T-helper 9 cell (primary cell): ENCODE measurements at places on chromosomes 7 and 10.
A peak's percentile ranks its signal among the peaks of the same experiment; 100 is the strongest.

DNA sequence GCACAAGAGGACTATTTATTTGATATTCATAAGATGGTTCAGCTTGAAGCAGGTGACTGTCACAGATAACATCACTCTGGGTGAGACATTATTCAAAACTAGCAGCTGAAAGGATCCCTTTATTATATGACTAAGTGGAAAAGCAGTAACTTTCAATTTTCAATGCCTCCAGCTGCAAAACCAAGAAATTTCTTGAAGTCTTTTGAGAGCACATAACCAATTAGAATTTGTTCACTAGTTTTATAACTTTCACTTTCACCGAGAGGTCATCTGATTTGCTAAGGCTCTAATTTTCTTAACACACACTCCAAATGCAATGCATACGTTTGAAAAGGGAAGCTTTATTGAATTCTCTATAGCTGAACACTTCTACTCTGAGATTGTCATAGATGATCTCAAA lies 88.6 kb upstream of the KLF14 start:
- no peak for DNase-seq

DNA sequence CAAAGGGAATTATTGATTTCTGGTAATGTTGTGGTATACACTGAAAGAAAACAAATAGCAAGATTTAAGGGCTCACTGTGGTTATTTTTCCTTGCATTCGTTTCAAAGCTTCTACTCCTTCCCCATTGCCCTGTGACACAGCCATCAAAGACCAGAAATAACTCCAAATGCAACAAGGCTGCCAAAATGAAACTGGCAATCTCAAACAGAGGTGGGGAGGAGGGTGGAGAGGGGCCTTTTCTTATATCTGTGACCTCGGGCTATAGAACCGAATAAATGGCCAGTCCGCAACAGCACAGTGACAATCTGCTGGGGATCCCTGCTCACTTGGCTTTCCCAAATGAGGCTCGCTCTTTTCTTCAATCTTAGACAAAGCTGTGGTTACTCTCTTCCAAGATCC lies 17.4 kb upstream of the SPOCK2 start:
- DNase-seq, result no peak

DNA sequence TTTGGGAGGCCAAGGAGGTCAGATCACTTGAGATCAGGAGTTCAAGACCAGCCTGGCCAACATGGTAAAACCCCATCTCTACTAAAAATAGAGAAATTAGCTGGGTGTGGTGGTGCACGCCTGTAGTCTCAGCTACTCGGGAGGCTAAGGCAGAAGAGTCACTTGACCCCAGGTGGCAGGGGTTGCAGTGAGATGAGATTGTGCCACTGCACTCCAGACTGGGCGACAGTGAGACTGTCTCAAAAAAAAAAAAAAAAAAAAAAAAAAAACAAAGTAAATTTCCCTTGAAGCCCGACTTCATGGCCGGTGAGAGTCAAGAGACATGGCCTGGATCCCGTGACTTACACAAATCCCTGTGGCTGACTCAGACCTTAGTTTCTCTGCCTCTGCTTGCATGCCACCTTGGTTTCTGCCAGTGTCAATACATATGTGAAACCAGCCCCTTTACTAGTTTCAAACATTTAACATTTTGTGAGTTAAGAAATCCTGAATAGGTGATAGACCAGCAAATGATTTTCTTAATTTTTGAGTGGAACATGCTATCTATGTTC lies 62.8 kb downstream of the ZEB1 start:
- no peak for DNase-seq

DNA sequence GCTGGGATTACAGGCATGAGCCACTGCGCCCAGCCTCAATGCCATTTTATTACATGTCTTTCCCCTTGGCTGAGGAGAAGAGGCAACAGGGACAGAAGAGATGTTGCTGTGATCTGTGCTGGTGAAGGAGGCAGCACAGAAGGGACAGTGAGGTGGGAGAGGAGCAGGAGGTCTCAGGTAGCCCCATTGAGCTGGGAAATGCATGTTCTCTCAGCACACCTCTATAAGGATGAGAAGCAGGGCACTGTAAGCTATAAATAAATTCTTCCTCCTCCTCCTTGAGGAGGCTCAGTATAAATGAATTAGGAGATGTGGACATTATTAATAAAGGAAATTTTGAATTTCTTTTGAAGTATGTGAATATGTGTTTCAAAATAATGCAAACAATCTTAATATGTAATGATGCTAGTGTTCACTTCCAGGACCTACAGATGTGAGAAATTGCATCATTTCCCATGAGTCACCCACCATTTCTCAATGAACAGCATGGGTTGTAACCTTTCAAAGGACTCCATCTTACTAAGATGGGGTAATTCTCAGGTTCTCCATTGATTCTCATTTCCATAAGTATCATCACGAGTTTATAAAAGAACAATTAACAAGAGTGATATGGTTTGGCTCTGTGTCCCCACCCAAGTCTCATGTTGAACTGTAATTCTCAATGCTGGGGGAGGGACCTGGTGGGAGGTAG lies 88.9 kb upstream of the ODAD2 start:
- no peak for DNase-seq

GRCh38 chr7:127948930-127949329 lies 82.3 kb downstream of the LRRC4 start:
- DNase-seq, result no peak

GRCh38 chr10:43287056-43288007 lies 20.5 kb upstream of the RASGEF1A start:
- DNase-seq, result peak; percentile 27

DNA sequence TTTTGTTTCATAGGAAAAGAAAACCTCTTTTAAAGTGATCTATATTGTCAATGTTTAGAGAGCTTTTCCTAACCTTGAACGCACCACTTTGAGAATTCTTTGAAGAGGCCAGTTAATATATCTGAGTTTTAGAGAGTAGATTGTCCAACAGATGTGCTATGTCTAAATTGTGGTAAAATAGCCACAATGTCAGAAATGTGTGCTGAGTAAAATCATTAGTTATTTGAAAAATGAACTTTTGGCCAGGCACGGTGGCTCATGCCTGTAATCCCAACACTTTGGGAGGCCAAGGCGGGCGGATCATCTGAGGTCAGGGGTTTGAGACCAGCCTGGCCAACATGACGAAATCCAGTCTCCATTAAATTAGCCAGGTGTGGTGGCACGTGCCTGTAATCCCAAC lies 61.6 kb upstream of the KIAA1217 start:
- no peak for DNase-seq
